ENCODE measurements at places on chromosomes 12 and 14.
A peak's percentile ranks its signal among the peaks of the same experiment; 100 is the strongest.

- DNase-seq: no peak
These were observed 1516.5 kb upstream of the FLRT2 start for GRCh38 chr14:84013424-84013823.

DNA sequence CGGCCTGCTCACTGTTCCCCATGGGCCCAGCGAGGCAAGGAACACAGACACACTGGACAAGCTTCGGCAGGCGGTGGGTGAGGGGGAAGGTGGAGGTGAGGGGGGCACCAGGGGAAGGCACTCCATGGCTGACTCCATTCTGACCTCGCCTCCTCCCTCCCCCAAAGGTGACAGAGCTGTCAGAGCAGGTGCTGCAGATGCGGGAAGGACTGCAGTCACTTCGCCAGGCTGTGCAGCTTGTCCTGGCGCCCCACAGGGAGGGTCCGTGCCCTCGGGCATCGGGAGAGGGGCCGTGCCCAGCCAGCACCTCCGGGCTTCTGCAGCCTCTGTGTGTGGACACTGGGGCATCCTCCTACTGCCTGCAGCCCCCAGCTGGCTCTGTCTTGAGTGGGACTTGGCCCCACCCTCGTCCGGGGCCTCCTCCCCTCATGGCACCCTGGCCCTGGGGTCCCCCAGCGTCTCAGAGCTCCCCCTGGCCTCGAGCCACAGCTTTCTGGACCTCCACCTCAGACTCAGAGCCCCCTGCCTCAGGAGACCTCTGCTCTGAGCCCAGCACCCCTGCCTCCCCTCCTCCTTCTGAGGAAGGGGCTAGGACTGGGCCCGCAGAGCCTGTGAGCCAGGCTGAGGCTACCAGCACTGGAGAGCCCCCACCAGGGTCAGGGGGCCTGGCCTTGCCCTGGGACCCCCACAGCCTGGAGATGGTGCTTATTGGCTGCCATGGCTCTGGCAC lies 10.6 kb downstream of the MCRS1 start:
- DNase-seq: no peak

GRCh38 chr14:99192028-99192621 lies 79.9 kb downstream of the BCL11B start:
- DNase-seq: no peak

DNA sequence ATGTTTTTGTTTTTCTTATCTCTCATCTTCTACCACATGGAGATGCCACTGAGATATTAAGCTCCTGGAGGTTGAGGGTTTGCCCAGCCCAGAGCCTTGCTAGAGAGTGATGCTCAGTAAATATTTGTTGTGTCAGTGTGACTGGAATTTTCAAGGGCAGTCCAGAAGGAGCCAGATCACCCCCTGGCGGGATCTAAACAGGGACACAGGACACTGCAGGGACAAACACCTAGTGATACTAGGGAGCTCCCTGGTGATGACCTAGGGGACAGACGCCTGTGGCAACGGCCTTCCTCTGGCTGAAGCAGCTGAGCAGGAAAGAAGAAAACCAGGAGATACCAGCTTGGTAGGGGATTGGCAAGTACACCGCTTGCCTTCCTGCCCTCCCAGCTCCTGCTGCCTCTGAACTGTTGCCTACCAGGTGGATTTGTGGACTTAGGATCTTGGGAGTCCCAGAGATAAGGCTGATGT lies 714.4 kb upstream of the TBX3 start:
- no peak for DNase-seq

- DNase-seq: peak; percentile 50
These were observed 428.1 kb downstream of the ZFP36L1 start for GRCh38 chr14:68364792-68365192.

DNA sequence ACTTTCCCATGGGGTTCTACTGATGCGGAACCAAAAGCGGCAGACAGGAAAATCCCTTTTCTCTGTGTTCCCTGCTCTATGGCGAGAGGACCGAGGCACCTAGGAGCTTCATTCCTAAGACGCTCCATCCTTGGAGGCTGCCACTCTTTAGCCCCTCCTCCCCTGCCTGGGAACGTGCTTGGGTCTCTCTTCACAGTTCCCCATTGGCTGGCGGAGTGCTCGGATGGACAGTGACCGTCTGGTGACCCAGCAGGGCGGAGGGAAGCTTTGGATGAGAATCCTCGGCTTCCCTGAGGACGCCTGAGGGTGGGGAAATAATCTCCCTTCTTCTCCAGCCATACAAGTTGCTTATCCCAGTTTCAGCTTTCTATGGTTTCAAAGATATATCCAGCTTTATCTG lies 37.3 kb downstream of the KCNA5 start:
- peak; percentile 72 for DNase-seq

GRCh38 chr12:5678176-5678575 lies 246.3 kb downstream of the NTF3 start:
- no peak for DNase-seq

DNA sequence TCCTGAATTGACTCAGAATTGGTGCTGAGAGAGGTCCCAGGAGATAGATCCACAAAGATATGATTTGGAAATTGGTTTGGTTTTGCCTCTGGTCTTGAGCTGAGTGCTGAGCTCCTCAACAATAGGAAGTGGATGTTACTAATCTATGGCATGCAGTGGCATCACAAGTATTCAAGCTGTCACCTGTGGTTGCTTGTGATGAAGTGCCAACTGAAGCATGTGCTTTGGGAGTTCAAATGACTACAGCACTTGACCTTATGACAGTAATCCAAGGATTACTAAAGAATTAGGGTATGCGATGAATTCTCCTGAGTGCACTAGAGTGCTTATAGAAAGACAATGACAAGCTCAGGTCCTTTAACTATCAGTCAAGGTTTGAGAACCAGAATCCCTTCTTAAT lies 406.2 kb downstream of the NOVA1 start:
- no peak for DNase-seq

- DNase-seq: no peak
These were observed 115.2 kb downstream of the LGMN start for GRCh38 chr14:92633274-92633616.

DNA sequence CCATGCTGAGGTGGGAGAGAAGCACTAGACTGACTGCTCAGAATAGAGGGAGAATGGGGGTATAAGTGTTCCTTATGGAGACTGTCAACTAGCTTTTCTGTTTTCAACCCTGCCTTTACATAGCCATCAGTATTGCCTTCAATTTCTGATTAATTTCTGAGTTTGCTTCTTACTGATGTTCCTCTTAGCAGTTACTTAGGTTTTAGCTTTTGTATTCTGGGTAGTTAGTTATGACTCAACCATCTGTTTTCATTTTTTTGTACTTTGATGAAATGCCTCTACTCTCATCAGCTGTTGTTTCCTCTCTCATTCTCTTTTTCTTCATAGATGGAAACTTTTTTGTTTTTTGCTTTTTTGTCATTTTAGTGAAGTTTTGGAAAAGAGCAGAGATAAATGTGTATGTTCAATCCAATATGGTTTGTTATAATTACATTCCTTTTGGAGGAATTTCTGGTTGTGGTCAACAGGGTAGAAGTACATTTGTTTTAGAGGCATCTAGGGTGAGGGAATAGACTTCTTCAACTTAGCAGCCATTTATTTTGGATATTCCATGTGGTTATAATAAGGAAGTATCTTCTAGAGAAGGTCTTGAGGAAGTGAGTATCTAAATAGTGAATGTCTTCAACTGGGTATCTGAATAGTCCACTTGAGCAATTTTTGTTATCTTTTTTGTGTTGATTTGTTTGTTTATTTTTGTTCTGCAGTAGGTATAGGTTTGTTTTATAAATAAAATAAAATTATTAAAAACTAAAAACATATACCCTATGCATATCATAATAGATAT lies 29.6 kb downstream of the PMCH start:
- no peak for DNase-seq

- no peak for DNase-seq
These were observed 202.3 kb upstream of the C14orf180 start for GRCh38 chr14:104377256-104377655.

DNA sequence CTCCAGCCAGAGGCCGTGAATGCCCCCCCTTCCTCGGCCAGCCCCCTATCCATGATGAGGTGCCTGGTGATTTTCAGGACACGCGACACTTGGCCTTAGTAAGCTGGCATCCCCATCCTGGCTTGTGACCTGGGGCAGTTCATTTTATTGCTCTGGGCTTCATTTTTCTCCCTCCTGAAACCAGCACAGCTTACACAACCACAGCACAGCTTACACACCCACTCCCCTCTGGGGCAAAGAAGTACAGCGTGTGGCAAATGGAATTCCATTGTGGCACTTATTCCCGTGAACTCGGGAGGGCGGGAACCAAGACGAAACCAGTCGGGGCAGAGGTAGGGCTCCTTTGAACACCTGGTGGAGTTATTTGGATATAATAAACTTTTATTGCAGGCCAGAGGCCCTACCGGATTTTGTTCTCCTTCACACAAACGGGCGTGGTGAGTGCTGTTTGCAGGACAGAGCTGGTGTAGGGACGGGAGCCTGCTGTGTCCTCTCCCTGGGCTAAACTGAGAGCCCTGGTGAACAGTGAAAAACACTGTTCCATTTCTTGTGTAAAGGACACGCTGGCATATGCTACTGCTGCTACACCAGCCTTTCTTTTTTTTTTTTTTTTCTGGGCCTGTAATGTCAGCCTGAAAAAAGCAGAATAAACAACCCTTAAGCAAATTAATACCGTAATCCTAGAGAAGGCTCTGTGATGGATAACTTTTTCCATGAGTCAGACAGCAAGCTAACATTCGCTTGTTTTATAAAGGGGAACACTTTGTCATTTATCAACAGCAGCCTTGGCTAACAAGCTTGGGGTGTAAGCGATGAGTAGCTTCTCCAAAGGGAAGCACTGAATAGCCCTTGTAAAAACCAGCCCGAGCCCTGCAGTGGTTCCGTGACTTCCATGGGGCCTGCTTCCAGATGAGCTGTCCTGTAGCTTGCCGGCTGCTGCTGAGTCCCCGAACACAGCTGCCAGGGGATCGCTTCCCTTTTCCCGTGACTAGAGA lies 29.3 kb downstream of the CD9 start:
- no peak for DNase-seq

DNA sequence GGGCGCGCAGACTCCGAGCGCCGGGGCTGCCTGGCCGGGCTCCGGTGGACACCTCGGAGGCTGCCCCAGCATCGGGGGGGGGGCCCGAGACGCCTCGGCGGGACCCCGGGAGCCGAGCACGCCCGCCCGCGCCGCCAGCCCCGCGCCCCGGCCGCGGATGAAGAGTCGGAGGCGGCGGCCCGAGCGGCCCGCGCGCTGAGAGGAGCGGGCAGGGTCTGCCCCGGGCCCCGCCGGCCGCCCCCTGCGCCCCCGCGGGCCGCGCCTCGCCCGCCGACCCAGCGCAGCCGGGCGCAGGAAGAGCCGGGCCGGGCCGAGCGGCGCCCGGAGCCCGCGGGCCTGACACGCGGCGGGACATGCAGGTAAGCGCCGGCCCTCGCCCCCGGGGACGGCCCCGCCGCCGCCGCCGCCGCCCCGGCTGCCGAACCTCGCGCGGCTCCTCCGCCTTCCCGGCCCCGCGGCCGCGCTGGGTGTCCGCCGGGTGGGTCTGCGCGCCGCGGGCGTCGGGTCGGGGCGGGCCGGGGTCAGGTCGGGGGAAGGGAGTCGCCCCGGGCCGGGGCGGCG lies 63.7 kb downstream of the FBXL14 start:
- peak; percentile 34 for DNase-seq

DNA sequence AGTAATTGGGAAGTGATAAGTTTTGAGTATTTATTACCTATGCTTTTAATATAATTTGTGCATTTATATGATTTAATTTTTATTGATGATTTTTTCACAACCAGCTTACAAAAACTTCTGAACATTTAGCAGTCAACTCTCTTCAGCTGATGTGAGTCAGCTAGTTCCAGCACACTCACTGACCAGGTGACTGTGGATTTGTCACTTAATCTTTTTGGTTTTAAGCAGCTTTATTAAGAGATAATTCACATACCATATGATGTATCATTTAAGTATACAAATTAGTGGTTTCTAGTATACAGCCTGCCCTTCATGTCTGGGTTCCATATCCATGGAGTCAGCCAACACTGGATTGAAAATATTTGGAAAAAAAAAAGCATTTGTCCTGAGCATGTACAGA lies 103.5 kb downstream of the SYNE2 start:
- no peak for DNase-seq

GRCh38 chr14:97393244-97393643 lies 596.1 kb downstream of the VRK1 start:
- no peak for DNase-seq

GRCh38 chr14:81256289-81256960 lies 35.7 kb upstream of the GTF2A1 start:
- no peak for DNase-seq

DNA sequence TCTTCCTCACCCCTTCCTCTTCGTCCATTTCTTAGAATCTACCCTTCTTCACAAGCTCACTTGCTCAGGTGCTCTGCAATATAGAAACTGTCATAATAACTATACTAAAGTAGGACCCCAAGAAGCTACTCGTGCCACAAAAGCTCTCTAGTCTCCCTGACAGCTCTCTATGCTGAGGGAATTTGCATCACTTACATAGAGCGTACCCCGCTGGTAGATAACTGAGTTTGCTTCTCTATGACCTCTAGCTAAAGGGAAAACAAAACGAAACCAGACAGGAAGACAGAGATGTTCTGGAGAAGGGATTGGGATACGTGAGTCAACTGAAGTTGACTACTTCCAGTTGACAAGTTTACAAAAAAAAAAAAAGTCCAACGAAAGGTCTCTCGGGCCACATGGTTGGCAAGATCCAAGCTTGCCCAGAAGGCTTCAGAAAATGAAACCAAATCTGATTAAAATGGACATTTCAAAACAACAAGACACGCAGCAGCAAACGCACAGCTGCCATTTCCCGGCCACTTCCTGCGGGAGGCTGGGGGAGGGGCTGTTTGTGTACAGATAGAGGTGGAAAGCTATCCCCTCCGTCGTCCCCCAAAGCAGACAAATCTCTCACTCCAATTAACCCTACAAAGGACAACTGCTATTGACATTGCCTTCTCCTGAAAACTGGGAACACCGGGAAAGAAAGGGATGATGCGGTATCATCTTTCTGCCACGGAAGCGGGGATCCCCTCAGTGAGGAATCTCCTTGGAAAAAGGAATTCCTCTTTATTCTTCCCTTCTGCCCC lies 1.3 kb downstream of the BAZ2A start:
- peak; percentile 66 for DNase-seq

DNA sequence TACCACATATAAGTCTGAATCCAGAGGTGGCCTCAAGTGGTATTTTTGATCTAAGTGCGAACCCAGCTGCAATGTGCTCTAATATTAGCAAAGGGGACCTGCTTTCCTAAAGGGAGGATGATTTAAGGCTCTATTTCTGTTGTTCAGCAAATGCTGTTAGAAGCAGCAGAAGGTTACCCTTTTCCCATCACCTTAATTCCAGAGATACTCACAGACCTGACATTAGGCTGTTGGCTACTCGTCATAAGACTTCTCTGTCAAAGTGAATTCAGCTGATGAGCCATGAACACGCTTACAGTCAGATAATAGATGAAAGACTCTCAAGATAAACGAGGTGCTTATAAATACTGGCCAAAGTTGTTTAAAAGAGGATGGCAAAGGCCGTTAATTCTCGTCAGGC lies 308.7 kb upstream of the DDHD1 start:
- no peak for DNase-seq

DNA sequence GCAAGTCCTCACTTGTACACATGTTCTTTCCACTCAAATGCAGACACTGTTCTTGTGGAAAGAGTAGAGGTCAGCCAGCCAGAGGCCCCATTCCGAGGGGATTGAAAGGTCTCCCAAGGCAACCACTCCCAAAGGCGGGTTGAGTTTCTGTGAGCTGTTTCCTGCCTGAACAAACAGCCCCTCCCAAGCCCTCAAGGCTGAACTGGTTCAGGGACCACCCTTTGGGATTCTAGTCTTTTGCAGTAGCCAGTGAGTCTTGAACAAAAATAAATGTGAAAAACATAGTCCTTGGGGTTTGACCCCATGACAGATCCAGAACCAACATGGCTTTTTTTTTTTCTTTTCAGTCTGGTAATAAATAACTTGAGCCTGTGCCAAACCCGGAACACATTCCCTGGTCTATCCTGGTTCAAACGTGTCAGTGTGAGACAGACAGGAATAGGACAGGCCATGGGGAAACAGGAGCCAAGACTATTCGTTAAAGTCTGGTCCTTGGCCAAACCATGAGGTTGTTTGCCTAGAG lies 17.6 kb upstream of the STK38L start:
- no peak for DNase-seq
